ENCODE measurements at places on chromosomes 12 and 14.

GRCh38 chr12:83122623-83122934 lies 435.9 kb downstream of the TMTC2 start:
- DNase-seq, result no peak

DNA sequence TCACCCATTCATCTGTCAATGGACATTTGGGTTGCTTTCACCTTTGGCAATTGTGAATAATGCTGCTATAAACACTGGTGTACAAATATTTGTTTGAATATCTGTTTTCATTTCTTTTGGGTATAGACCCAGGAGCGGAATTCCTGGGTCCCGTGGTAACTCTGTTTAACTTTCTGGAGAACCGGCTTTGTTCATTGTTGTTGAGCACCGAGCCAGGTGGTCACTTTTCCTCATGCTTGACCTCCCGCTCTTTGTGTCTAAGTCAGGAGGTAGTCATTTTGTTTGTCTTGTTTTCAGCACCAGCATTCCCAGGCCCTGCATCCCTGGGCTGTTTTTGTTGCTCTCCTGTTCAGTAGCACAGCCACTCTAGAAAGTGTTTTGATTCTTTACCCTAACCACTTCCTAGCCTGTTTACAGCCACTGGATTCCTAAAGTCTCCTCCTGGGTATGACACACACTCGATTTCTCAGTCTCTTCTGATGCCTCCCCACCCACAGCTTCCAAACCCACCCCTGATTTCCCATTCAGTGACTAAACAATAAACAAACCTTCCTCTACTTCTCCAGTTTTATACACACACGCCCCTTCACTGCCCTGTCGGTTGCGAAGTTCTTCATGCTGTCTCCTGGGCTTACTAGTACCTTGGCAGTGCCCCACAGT lies 37.9 kb downstream of the B4GALNT3 start:
- no peak for DNase-seq

DNA sequence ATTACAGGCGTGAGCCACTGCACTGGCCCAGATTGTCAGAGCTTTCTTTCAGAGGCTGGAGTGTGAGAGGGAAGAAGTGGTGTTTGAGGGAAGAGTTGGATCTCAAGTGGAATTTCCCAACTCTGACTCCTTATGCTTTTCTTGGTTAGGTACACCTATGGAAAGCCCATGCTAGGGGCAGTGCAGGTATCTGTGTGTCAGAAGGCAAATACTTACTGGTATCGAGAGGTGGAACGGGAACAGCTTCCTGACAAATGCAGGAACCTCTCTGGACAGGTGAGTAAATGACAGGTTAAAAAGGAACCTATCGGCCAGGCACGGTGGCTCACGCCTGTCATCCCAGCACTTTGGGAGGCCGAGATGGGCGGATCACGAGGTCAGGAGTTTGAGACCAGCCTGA lies 14.9 kb downstream of the A2ML1 start:
- no peak for DNase-seq

DNA sequence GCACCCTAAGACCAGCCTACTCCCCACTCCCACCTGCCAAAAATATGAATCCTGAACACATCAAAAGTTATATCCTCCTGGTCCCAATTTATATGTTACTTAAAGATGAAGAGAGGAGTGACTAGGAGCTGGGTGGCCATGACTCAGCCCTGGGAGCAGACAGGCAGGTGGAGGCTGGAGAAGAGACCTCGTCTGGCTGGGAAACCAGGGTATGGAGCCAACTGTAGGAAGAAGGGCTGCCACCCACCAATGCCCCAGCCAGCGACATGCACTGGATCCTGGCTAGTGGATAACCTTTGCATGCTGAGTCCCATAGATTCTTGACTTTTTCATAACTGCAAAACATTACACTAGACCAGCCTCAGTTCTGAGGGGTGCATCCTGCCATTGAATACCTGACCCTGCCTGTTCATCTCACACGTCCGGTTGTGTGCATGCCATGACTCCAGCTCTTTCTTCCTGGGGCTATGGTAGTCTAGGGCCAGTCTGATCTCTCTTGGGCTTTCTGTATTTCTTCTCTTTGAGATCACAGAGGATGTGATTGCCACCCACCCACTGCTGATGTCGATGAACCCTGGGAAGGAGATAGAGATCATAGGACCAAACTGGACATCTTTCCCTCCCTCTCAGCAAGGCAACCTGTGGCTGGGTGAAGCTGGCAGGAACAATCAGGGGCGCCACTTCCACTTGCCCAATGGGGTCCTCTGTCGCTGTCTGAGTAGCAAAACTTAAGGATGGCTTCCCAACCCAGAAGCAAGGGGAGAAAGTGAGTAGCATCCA lies 69.6 kb upstream of the DDX11 start:
- DNase-seq, result no peak

DNA sequence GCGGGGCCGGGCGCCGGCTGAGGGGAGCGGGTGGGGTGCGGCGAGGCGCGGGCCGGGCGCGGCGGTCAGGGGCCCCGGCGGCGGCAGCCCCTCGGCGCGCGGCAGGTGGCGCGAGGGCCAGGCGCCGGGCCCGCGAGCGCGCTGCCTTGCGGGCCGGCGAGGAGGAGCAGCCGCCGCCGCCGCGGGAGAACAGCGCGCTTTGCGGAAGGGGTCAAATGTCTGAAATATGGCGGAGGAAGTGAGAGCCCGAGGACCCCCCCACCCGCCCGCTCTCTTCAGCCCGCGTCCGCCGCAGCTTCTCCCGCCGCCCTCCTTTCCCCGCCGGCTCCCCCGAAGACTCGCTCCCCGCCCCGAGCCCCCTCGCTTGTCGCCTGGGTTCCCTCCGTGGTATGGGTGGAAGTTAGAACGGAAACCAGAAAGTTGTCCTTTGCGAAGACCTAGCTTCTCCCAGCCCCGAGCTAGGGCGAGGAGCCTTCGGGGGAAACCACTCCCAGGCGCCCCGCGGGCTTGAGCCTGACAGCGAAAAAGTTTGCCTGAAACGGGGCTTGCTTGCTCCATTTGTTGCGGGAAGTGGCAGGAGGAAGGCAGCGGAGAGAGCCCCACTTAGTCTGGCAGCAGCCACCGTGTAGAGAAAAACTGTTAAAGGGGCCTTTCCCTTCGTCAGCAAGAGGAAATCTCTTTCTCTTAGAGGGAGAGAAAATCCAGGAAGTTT lies 551 bp downstream of the RAP1B start:
- peak; percentile 59 for DNase-seq

DNA sequence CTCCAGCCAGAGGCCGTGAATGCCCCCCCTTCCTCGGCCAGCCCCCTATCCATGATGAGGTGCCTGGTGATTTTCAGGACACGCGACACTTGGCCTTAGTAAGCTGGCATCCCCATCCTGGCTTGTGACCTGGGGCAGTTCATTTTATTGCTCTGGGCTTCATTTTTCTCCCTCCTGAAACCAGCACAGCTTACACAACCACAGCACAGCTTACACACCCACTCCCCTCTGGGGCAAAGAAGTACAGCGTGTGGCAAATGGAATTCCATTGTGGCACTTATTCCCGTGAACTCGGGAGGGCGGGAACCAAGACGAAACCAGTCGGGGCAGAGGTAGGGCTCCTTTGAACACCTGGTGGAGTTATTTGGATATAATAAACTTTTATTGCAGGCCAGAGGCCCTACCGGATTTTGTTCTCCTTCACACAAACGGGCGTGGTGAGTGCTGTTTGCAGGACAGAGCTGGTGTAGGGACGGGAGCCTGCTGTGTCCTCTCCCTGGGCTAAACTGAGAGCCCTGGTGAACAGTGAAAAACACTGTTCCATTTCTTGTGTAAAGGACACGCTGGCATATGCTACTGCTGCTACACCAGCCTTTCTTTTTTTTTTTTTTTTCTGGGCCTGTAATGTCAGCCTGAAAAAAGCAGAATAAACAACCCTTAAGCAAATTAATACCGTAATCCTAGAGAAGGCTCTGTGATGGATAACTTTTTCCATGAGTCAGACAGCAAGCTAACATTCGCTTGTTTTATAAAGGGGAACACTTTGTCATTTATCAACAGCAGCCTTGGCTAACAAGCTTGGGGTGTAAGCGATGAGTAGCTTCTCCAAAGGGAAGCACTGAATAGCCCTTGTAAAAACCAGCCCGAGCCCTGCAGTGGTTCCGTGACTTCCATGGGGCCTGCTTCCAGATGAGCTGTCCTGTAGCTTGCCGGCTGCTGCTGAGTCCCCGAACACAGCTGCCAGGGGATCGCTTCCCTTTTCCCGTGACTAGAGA lies 29.3 kb downstream of the CD9 start:
- DNase-seq, result no peak

DNA sequence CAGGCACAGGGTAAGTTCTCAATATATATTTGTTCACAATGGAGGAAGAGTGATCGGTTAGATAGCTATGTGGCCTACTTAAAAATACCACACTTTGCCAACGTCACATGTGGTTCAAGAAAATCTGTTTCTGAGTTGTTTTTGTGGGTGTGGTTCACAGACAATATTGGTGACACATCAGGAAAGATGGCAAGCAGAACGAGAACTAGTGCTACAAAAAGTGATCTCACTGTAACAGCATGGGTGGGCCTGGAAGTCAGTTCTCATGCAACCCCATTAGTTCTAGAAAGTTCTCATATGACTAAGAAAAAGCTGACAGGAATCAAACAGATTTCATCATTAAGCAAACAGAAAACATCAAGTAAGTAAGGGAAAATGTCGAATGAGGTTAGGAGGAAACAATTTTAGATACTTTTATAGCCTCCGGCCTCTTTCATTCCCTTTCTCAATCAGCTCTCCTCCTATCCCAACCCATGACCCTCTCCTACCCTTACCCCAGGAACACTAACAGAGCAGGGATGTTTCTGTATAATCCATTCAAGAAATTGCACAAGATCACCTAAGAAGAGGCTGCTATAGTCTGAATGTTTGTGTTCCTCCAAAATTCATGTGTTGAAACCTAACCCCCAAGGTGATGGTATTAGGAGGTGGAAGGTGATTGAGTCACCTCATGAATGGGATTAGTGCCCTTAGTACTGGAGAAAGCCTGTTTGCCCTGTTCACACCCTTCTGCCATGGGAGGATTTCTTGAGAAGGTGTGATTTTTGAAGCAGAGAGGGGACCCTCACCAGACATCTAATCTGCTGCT lies 15.5 kb upstream of the NTN4 start:
- no peak for DNase-seq

DNA sequence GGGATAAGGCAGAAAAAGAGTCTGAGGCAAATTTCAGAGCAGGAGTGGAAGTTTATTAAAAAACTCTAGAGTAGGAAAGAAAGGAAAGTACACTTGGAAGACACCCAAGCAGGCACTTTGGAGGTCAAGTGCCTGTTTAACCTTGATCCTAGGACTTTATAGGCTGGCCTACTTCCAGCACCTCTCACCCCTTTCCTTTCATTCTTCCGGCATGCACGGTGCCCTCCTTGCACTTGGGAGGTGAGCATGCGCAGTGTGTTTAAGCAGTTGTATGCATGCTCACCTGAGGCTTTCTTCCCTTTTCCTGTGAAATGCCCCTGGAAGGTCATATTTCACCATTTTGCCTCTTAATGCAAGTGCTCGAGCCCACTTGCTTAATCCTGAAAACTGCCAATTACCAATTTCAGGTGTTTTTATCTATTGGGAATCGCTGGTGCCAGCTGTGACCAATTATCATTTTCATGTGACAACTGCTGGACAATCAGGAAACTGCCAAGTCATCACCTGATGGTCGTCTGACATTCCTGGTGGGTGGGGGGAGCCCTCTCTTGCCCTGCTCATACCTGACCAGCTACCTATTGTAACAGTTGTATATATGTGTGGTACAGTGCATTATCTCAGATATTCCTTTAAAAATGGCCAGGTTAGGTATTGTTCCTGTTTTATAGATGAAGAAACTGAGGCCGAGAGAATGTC lies 53.5 kb downstream of the SUDS3 start:
- DNase-seq, result no peak

DNA sequence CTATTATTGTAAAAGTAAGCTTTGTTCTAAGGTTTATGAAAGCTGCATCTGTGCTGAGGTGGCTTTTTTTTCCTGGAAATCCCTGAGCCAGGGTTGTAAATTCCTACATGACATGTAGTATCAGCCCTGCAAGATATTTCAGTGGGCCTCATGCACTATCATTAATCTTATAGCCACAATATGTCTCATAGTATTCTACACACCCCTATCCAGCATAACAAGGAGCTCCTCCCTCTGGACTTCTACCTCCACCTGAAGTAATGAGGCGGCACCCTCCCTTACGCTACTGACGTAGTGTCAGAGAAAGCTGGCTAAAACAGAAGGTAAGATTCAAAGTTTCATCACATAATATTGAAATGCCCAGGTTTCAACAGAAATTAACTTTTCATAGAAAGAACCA lies 35.5 kb downstream of the SLC5A8 start:
- DNase-seq, result no peak

- DNase-seq, result peak; percentile 51
Measured at GRCh38 chr12:121579190-121579791, 1.5 kb downstream of the KDM2B start.

- no peak for DNase-seq
Measured at GRCh38 chr12:119283310-119283709, 51.2 kb upstream of the CCDC60 start.

DNA sequence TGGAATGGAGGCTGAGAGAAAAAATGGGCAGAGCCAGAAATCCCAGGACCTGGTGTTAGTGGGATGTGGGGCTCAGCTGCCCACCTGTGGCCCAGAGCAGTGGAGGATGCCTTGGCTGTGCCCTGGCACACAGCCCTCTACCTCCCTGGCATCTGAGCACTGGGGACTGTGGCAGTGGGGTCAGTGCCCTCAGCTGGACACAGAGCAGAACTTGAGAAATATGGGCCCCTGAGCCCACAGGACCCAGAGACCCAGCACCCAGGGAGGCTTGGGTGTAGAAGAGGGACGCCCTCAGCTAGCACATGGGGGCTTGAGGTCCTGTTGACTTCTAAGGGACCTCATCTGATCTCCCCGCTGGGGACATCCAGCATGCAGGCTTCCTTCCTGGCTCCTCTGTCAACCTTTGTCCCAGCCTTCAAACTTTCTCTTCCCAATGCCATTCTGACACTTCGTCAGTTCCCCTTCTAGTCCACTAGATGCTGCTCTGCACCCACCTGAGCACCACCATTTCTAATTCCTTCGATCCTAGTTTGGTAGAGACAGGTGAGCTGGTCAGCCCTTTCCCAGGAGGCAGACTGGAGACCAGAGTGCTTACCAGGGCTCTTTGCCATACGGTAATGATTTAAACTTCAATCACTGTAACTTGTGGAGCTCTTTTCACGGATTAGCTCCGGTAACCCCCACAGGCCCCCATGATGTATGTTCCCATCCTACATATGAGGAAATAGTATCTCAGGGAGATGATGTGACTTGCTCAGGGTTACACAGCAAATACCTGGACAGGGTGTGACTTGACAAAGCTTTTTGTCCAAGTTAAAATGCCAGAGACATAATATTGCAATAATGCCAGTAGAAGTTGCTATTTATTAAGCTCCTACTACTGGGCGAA lies 143.7 kb downstream of the ASCL4 start:
- DNase-seq, result no peak

DNA sequence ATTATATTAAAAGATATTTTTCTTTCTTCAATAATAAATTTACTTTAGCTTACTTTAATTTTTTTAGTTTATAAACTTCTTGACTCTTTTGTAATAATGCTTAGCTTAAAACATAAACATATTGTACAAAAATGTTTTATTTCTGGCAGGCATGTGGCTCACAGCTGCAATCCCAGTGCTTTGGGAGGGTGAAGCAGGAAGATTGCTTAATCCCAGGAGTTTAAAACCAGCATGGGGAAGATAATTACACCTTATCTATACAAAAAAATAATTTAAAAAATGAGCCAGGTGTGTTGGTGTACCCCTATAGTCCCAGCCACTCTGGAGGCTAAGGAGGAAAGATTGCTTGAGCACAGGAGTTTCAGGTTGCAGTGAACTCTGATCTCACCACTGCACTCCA lies 120.7 kb downstream of the GPHN start:
- DNase-seq, result no peak

GRCh38 chr14:91327250-91327595 lies 82.7 kb upstream of the GPR68 start:
- no peak for DNase-seq

GRCh38 chr14:89719366-89720075 lies 235.0 kb downstream of the EFCAB11 start:
- DNase-seq, result no peak
